Ovary (tissue), 10 donors: ENCODE measurements at places on chromosomes 3 and 15. TPM values are rescaled to one million over a fixed set of nuclear protein-coding genes. Genes with fewer than 3 reads are reported as not detected.
A peak's percentile ranks its signal among the peaks of the same experiment; 100 is the strongest.

DNA sequence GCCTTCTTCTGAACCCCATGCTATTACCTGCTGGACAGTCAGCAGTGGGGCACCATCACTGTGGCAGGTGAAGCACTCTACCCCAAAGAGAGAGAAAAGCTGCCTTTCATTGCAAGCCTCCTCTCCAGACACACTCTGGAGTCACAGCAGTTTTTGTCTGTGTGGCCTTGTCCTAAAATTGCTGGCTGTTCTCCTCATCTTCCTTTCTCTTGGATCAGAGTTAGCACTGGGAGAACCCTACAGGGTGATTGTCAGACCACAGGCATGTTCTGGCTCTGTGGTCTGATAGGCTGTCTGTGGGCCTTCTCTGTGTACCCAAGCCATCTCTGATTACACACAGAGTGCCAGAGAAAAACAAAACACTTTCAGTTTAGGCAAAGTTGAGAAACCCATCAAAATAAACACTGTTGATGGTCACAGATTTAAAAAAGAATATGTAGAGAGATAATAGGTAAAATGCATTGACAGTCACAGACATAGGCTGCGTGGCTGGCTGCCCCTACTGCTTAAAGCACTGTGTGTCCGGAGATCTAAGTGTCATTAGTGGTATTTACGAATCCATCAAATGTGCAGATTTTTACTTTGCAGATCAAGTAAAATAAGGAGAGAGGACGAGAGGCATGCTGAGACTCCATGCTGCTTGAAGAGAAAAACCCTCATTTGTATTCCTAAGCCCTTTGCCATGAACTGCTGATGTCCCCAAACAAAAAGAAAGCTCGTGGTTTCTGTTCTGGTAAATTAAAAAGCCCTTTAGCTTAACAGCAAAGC lies 689.9 kb downstream of the TUSC7 start:
- no peak for DNase-seq

DNA sequence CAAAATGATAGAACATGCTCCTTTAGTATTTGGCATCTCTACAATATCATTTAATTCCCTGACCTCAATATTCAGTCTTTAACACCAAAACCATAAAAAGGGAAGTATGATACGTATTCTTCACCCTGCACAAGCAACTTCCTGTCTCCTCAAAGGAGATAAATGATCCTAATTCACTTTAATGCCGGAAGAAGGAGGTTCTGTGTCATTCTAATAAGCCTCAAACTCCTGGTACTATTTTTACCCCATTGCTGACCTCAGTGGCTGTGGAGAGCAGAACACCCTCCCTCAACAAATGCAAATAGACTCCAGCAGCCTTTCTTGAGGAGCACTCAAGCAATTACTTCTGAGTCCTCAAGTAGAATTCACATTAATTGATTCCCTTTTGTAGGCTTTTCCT lies 173.3 kb downstream of the TMEM108 start:
- no peak for DNase-seq

GRCh38 chr15:81254277-81254915 lies 57.7 kb downstream of the IL16 start:
- DNase-seq = no peak

The AMT gene
- 6.4 TPM for total RNA-seq

DNA sequence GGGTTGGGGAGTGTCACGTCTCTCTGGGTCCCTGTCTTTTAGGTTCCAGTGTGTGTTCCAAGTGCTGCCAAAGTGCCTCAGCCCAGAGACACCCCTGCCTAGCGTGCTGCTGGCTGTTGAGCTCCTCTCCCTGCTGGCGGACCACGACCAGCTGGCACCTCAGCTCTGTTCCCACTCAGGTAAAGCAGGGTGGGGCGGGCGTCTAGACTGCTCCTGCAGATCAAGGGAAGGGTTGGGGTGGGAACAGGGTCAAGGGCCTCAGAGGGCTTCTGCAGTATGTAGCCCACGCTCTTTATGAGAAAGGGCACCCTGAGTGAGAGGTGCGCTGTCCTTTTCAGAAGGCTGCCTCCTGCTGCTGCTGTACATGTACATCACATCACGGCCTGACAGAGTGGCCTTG lies 17.2 kb downstream of the ATRIP start:
- no peak for DNase-seq

The RAB7A gene
- 70.1 TPM for total RNA-seq

DNA sequence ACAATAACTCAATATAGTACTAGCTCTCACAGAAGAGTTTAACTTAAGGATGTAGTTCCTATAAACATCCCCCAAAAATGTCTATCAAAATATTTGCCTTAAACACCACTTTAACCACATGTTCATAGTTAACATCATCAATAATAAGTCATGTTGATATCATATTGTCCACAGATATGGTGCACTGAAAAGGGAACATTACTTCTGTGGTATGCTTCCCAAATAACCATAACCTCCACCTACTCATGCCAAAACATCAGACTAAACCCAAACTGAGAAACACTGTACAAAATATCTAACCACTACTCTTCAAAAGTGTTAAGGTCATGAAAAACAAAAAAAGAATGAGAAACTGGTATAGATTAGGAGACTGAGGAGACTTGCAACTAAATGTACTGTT lies 32.9 kb downstream of the SLC4A7 start:
- DNase-seq = no peak

DNA sequence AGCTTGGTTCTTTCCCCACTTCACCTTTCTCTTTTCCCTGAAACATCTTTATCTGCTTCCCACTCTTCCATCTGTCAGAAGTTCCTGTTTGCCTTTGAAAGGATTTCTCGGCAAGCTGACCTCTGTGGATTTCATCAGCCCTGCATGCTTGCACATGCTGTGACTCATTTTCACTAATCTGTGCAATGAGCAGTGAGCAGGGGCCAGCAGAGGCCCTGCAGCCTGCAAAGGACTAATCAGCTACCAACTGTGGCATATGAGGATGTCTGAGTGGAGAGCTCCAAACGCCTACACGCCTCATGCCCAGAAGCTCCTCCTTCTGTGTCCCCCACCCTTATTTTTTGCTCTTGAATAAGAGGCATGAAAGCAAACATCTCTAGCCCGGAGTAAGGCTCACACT lies 333.0 kb upstream of the SEMA6D start:
- peak; percentile 27 for DNase-seq

DNA sequence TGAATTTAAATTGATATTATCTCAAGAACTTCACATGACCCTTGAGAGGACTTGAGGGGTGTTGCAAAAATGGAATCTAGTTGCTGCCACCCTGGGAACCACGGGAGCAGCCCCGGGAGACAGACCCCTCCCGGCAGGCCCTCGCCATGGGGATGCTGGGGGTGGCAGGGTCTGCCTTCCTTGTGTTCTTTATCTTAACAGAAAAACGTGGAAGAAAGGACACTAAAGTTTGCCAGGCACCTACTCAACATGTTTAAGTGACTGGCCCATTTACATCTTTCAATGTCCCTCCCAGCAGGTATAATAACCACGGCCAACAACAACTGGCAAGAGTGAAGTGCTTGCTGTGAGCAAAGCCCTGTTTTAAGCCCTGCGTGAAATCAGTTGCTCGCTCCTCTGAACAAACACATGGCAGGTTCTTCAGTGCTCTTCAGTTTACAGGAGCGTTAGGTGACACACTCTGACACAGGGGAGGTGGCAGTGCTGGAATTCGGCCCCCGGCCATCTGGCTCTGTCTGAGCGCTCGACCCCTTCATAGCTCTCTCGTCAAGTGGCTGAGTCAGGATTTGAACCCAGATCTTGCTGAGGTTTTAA lies 112.5 kb downstream of the ASB7 start:
- DNase-seq = no peak

DNA sequence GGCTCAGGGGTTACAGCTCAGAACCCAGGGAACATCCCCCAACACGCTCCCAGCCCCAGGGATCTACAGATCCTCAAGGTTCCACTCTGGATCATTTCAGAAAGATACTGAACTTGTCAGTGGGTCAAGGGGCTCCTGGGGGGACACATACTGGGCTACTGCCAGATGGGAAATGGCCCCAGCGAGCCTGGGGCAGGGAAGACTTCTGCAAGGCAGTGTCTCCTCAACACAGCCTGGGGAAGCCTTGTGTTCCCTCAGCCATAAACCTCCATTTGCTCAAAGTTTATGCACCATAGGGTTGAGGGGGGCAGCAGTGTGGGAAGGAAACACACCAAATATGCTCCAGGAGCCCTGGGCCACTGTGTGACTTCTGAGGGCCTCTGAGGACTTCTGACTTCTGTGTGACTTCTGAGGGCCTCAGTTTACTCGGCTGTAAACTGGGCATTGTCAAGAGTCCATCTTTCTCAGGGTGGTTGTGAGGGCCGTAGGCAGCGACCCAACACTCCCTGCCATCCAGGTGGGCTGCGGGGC lies 58.4 kb downstream of the IQSEC1 start:
- no peak for DNase-seq

GRCh38 chr15:69143756-69144436 lies 16.5 kb upstream of the GLCE start:
- DNase-seq = no peak

The RETNLB gene
- total RNA-seq = not detected

DNA sequence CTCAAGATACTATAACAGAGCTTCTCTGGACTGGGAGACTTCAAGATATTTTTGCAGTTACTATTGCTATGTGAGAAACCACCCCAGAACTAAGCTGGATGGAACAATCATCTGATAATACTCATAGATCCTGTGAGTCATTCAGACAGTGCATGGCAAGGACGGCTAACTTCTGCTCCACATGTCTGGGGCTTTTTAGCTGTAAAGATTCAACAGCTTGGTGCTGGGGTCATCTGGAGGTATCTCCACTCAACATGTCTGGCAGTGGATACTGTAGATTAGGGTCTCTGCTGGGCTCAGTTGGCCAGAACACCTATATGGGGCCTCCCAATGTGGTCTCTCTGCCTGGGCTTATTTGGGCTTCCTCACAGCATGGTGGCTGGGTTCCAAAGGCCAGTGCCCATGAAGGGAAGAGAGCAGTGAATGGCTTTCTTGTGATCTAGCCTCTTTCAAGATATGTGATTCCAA lies 117.3 kb upstream of the SLC7A14 start:
- no peak for DNase-seq

GRCh38 chr3:59367150-59367549 lies 317.3 kb upstream of the CFAP20DC start:
- no peak for DNase-seq

The COLQ gene
- total RNA-seq = 3.1 TPM

- no peak for DNase-seq
Measured at GRCh38 chr15:32952901-32953532, 235.2 kb downstream of the GREM1 start.

The GMNC gene
- 6.8 TPM for total RNA-seq

- no peak for DNase-seq
Measured at GRCh38 chr3:101989578-101990200, 140.4 kb downstream of the NFKBIZ start.

DNA sequence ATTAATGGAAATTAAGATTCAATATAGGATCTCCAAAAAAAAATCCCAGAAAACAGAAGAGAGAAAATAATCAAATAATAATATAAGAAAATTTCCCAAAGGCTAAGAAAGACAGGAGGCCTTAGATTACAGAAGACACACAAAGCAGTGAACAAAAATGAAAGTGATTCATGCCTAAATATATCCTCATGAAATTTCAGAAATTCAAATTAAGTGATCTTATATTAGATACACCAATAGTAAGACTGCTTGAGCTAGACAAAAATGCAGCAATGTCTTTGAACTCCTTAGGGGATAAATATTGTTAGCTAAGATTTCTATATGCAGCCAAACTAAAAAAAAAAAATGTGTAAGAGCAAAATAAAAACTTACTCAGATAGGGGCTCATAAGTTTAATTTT lies 44.6 kb upstream of the ARPP21 start:
- DNase-seq = no peak

The TMEM42 gene
- total RNA-seq = 13.0 TPM

GRCh38 chr3:57877116-57877515 lies 121.0 kb downstream of the SLMAP start:
- no peak for DNase-seq

- no peak for DNase-seq
Measured at GRCh38 chr15:76340803-76341365, 4.3 kb downstream of the ISL2 start.

DNA sequence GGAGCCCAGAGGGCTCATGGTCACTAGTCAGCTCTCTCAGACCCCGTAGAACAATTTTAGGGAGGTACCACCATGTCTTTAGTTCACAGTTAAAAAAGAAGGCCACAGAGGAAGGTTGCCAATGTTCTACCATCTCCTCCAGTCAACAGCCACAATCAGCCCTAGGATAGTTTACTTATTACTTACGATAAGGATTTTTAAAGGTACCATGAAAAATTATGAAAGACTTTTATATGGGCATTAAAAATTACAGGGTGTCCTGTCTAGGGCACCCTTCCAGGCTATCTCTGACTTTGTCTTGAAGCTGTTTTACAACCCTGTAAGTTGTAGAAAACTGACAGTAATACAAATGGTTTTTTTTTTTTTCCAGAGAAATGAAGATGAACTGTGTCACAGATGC lies 57.9 kb downstream of the CAPN7 start:
- no peak for DNase-seq

GRCh38 chr3:141391298-141391990 lies 23.1 kb downstream of the ZBTB38 start:
- DNase-seq = no peak

DNA sequence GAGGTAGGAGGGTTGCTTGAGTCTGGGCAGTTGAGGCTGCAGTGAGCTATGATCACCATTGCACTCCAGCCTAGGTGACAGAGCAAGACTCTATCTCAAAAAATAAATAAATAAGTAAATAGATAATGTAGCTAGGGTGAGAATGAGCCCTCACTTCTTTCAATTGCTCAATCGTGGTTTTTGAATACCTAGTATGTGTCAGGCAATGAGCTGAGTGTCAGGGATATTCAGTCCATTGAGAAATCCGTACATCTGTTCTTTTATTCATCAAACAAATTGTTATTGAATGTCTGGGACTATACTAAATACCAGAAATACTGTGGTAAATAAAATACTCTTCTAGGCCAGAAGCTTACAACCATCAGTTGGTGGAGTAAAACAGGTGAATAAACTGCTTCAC lies 6.2 kb upstream of the ZNF148 start:
- DNase-seq = no peak

DNA sequence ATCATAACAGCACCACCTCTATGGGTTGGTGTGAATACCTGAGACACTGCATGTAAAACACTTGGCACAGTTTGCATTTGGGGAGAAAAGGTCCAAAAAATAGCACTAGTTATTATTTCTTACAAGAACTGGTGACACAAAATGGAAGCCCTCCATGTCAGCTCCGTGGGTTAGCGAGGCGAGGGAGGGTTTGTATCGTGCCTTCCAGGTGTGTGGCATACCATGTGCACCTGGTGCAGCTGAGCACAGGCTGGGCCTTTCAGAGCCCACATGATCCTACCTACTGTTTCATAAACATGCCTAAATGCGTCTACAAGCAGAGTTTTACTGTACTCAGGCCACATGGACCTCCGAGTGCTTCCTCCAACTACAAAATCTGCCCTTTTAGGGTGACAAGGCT lies 5.6 kb downstream of the CXCR6 start:
- no peak for DNase-seq

- DNase-seq = no peak
Measured at GRCh38 chr3:122880624-122881023, 85.8 kb downstream of the SLC49A4 start.
